ENCODE measurements at places on chromosomes 5 and 9. TPM values are rescaled to one million over a fixed set of nuclear protein-coding genes. Genes with fewer than 3 reads are reported as not detected.

PTGDS gene
- total RNA-seq = 1.3 TPM

PSD2 gene
- total RNA-seq = 0.09 TPM

- DNase-seq = no peak
These were observed 17.8 kb upstream of the FIBCD1 start for GRCh38 chr9:130956636-130957450.

GRCh38 chr5:39167141-39167971, 52.0 kb downstream of the FYB1 start:
- no peak for DNase-seq

DNA sequence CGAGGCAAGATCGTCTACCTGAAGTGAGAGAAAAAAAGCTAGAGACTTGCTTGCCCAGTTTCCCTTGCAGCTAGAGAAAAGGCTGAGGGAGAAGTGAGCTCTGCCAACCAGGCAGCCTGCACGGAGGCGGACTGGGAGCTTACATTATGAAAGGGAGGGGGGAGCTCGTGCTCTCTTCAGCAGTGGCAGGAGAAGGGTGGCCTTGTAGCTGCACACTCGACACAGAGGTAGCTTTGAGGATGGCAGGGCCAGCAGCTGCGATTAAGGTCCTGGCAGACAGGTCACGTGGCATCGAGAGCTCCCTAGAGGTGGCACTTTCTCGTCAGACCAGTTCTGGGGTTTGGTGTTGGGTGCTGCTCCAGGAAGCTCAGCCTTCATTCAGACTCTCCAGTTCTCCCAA, 26.7 kb downstream of the APBA1 start:
- DNase-seq = no peak

GRCh38 chr9:81964218-81965171, 21.2 kb downstream of the SPATA31D3 start:
- DNase-seq = no peak

GRCh38 chr5:59722874-59723273, 170.7 kb downstream of the PDE4D start:
- DNase-seq = no peak

GRCh38 chr9:12538842-12539579, 154.2 kb upstream of the TYRP1 start:
- no peak for DNase-seq

DNA sequence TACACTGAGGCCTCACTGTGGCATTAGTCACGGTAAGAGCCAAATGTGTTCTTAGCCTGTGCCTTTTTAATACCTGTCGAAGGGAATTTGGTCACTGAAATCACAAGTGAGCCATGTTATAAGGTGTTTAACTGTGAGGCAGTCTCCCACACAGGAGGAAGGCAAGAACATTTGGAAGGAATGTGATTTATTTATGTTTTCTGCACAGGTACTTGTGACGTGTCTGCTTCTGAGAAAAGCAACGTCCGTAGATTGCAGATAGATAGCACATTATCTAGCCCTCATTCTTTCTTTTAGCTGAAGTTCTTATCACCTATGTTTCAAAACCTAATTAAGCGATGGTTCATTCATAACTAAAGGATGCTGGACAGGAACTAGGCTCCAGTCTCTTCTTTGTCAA, 19.0 kb upstream of the SMARCA2 start:
- no peak for DNase-seq

DNA sequence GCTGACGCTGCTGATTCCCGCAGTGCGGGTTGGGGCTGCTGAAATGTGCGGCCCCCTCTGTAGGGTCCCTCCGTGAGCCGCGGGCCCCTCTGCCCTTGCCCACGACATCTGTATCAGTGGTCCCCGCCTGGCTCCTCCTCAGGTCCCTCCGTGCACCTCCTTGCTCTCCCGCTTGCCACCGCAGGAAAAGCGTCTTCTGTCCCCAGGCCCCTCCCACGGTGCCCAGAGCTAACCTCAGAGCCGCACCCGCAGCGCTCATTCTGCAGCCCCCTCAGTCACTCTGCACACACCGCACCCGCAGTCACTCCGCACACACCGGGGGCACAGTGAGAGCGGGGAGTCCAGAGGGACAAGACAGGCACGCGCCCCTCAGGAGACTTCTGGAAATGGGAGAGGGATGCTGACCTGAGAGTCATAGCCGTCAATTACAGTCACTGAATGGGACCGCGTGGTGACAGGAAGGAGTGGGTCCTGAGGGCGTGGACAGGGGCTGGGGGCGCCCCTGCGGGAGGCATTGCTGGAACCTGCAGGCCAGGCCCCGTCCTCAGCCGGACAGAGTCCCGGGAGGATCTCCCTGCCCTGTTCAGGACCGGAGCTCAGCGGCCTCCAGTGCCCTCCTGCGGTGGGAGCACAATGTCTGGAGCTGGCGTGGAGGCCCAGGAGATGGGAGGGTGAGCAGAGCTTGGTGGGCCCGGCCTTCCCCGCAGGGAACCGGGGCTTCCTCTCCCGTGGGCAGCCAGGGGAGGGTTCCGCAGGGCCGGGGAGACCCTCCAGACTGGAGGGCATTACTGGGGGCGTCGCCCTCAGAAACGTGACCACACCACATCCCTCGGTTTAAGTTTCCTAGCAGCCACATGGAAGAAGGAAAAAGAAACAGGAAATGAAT, 66.1 kb upstream of the CTSL start:
- DNase-seq = no peak

GRCh38 chr9:36217256-36217968, 26.7 kb downstream of the CLTA start:
- no peak for DNase-seq

- DNase-seq = no peak
These were observed 432 bp downstream of the HSPA9 start for GRCh38 chr5:138574744-138575193.

DNA sequence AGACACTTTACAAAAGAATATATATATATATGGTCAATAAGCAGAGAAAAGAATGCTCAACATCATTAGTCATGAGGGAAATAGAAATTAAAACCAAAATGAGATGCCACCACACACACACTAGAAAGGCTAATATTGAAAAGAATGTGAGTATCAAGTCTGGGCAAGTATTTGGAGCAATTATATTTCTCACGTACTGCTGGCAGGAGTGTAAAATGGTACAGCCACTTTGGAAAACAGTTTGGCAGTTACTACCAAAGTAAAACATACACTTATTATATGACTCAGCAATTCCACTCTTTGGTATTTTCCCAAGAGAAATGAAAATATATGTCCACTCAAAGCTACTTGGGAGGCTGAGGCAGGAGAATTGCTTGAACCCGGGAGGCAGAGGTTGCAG, 29.8 kb downstream of the NEUROG1 start:
- no peak for DNase-seq

DNA sequence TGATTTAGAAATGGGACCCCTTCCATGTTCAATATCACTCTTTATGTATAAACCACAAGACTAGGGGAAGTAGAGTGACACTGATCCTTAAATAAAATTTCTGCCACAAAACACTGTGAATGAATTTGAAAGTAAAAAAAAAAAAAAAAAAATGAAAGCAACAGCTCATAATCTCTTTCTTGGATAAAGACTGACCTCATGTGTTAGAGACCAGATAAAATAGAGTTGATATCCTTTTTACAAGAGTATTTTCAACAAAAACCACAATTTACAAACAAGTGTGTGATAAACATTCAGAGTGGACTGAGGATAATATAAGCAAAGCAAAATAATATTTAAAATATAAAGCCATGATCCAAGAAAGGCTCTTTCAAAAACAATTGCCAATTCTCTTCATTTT, 180.2 kb downstream of the FBXL17 start:
- no peak for DNase-seq
